ENCODE measurements at places on chromosomes 6 and 20.

DNA sequence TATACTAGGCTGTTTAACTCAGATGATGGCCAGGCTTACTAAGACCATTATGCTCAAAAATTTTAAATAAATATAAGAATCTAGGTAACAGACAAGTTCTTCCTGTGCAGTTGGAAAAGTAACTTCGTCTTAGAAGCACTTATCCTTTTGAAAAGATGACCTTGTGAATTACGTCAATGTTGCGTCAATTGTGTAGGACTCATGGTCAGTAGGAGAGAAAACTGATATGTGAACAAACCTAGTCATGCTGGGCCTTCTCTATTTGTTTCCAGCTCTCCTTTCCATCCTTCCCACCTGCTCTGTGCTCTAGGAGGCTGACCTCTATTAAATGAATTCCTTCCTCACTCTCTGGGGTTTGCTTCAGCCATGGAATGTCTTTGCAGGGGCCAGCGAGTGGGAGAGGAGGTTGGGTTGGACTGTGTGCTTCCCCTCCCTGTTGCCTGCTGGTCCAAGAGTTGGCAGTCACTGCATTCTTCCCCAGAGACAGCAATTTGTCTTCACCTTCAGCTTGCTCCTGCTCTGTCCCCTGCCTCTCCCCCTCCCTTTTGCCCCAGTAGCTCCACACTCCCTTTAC, 128.0 kb upstream of the TNFAIP3 start:
- no peak for DNase-seq

DNA sequence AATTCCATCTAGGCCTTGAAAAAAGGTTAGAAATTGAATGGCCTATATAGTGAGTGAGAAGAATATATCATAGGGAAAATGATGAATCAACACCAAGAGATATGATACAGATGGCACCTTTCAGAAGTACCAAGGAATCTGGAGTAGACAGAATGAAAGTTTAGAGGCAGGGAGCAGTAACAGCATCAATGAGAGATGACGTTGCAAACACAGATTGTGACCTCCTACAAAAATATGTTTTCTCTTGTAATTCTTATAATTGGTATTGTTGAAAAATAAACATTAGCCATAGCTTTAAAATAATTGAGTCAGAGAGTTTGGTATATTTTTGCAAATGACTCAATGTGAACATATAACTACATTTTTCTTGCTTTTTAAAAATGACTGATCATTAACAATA, 1223.1 kb upstream of the GJE1 start:
- no peak for DNase-seq

DNA sequence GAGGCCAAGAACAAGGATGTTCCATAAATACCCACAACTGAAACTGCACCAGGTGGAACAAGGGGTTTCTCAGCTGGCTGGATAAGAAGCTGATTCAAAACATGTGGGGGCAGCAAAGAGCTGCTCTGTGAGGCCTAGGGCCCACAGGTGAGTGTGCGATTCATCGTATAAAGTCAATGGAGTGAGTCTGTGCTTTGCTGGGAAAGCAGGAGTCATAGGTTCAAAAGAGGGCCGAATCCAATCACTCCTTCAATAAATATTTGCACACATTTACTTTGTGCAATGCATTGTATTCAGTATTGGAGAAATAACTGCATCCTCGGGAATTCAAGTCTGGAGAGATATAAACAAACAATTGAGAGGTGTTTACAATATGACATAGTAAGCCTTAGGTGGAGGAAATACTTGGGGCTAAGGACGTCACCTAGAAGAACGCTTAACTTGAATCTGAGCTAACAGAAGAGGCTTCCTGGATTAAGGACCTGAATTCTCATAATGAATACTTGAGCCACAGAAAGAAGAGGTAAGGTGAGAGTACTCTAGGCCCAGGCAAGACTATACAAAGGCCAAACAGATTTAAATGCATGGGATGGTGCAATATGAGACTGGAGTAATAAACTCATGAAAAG, 83.7 kb upstream of the TMEM30A start:
- no peak for DNase-seq

DNA sequence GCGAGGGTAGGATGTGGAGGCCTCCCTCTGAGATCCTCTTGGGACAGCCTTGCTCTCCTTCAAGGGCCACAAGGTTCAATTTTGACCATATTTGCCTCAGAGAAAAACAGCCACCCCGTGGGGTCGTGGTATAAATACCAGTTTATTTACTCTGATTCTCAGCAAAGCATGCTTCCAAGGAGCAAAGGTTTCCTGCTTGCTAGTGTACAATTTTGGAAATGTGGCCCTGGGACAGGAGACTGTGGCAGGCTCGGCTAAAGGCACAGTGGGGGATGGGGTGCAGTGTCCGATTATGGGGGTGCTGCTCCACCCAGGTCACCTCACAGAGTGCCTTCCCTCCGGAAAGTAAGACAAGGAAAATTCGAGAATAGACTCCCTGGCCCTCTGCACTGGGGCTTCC, 31.1 kb downstream of the RBM38 start:
- DNase-seq, result no peak

DNA sequence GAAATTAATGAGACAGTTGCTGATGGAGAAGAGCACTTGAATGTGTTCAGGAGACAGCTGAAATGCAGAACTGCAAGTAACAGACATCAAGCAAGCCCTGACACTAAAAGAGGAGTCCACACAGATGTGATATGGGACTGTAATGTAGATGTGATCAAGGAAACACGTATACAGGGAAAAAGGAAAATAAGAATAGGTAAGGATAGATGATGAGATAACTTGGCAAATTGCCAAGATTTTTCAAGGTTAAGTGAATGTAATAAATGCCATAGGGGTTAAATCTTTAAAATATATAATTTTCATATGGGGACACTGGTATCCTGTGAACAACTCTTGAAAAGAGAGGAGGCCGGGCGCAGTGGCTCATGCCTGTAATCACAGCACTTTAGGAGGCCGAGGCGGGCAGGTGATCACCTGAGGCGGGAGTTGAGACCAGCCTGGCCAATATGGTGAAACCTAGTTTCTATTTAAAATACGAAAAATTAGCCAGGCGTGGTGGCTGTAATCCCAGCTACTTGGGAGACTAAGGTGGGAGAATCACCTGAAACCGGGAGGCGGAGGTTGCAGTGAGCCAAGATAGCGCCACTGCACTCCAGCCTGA, 7.2 kb upstream of the SNX14 start:
- DNase-seq, result no peak

GRCh38 chr20:53794529-53795115, 201.0 kb upstream of the ZNF217 start:
- DNase-seq, result no peak

DNA sequence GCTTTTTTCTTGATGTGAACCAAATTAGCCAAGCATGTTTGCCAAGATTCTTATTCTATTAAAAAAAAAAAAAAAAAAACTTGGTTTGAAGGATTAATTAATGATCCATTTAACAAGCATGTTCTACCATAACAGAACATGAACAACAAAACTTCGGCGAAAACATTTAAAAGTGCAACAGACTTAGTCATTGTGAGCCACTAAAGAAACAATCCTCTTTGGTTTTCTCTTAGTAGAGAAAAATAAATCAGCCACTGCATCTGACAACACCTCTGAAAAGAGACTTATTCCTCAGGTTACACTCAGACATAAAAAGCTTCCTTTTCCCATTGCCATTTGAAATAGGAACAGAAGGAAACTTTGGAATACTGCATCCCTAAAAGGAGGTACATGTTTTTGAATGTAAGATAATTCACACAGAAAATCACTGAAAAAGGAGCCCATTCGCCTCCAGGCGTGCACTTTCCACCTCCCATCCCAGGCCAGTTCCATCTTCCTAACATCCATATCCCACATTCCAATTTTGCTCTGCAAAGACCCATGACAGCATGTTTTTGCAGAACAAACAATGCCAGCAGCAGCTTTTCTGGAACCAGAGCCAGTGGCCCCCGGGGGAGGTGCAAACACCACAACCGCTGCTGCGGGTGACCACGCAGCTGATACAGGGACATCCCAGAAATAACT, 79.5 kb downstream of the ZMYND8 start:
- no peak for DNase-seq

GRCh38 chr20:62505337-62506045, 29.7 kb upstream of the GATA5 start:
- no peak for DNase-seq

GRCh38 chr20:1652960-1653359, 4.6 kb downstream of the SIRPG start:
- no peak for DNase-seq

DNA sequence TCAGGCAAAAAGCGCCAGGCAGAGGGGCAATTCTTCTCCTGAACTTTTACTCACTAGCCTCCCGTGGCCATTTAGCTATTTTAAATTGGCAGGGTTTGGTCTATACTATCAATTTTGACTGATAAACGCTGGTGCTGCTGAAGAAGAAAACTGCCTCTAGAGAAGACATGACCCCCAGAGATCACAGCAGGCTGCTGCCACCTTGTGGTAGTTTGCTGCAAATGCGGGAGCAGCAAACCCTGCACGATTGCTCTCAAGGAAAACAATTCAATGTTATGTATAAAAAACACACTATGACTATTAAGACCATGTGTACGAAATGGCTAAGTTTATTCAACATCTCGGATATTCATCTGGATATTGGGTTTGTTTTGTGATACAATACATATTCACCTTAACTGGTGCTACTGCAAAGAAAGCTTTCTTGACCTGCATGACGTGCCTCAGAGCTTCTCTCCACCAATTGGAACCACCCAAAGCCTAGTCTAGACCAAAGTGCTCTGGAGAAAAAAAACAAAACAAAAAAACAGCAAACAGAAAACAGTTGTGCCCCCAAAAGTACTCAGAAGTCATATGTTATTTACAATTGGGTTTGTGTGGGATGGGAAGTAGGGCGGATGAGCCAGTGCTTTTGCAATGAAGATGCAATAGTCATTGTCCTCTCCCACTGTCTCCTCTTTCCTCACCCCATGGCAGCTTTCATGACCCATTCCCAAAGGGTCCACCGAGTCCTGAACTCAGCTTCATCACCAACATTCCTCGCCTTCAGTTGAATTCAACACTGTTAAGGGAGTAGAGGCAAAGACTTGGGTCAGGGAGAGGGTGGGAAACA, 19.6 kb upstream of the IL17F start:
- no peak for DNase-seq

DNA sequence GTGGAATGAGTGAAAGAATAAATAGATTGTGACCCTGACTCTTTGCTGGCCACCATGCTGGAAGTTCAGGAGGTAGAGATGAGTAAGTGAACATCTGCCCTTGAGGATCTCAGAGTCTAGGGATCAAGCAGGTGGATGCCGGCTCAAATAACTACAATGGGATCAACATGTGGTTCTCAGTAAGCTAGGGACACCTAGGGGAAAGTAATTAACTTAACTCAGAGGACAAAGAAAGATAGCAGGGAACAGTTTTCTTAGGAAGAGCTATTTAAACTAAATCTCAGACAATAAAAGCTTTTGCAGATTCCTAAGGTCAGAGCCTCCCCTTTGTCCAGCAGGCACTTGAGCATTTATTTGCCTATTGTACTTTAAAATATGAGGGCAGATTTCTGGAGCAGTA, 29.1 kb downstream of the SLC13A3 start:
- DNase-seq, result no peak

GRCh38 chr20:47241345-47241781, 115.1 kb downstream of the ZMYND8 start:
- no peak for DNase-seq

DNA sequence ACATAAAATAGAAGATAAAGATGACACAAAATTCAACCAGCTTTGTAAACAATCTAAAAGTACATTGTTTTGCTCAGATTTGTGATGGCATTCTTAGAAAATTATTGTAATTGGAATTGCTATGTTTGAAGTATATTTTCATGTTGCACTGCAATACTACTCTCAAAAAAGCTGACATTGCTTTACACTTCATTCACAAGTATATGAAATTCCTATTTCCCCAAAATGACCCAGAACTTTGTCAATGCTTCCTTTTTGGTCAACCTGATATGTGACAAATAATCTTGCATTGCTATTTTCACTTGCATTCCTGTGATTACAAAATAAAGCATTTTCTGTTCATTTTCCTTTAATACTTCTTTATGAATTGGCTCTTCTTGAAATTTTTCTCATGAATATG, 104.1 kb upstream of the BMP5 start:
- DNase-seq, result no peak

DNA sequence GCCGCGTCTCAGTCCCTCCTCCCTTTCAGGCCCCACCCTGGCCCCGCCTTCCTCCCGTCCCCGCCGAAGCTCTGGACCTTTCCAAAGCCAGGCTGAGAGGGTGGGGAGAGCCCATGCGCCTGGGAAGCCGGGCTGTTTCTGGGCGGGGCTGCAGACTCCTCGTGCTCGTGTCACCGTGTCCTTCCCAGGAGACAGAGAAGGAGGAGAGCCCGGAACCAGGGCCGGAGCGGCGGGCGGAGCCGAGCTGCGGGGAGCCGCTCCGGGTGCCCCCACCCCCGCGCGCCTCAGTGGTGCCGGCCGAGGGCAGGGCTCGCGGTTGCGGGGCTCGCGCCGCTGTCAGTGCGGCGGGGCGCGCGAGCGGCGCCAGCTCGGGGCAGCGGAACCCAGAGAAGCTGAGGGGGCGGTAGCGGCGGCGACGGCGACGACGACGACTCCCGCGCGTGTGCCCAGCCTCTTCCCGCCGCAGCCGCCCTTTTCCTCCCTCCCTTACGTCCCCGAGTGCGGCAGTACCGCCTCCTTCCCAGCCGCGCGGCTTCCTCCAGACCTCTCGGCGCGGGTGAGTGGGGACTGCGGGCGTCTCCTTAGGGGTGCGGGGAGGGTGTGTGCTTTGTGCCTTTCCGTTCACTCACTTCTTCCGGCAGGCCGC, at the start of gene RALY:
Gene RALY, plus strand, starts transcription at position 336 of the 646 bp plus-strand sequence. CDS start 78,164 bp downstream, outside the sequence.
- DNase-seq, result peak; percentile 92

- DNase-seq, result no peak
These were observed 82.1 kb downstream of the KCNB1 start for GRCh38 chr20:49400410-49400809.

GRCh38 chr6:163948250-163948649, 533.7 kb downstream of the QKI start:
- no peak for DNase-seq

DNA sequence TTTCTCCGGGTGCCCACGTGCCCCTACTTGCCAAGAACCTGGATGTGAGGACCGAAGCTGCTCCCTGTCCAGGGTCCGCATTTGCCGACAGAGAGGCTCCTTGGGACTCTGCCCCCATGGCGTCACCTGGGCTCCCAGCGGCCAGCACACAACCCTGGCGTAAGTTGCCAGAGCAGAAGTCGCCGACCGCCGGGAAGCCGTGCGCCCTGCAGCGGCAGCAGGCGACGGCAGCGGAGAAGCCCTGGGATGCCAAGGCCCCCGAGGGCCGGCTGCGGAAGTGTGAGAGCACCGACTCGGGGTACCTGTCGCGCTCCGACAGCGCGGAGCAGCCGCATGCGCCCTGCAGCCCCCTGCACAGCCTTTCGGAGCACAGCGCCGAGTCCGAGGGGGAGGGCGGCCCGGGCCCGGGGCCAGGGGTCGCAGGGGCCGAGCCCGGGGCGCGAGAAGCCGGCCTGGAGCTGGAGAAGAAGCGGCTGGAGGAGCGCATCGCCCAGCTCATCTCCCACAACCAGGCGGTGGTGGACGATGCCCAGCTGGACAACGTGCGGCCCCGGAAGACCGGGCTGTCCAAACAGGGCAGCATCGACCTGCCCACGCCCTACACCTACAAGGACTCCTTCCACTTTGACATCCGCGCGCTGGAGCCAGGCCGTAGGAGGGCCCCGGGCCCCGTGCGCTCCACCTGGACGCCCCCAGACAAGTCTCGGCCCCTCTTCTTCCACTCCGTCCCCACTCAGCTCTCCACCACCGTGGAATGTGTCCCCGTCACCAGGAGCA, 28.3 kb downstream of the ZNF831 start:
- DNase-seq, result no peak

GRCh38 chr6:87487555-87487954, 14.8 kb downstream of the SLC35A1 start:
- no peak for DNase-seq

All from chondrocyte (in vitro differentiated cells).